CD4-positive, CD25-positive, alpha-beta regulatory T cell (primary cell): ENCODE measurements at places on chromosomes 13 and 19.

DNA sequence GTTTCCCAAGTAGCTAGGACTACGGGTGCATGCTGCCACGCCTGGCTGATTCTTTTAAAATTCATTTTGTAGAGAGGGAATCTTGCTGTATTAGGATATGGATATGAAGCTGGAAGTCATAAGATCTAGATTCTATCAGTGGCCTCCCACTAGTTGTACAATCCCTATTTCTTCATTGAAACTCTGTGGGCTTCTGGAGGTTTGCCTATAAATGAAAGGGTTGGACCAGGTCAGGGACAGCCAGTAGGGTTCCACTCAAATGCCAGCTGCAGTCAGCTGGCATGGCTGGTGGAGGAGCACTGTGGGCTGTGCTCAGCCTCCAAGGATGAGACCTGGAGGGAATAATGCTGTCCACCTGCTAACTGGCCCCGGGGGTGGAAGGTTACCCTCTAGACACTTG, 110.2 kb upstream of the GJB6 start:
- DNase-seq: no peak

GRCh38 chr13:38767506-38768265, 80.8 kb downstream of the FREM2 start:
- no peak for DNase-seq

- DNase-seq: no peak
Measured at GRCh38 chr13:102799426-102800144, 666 bp downstream of the BIVM start.

DNA sequence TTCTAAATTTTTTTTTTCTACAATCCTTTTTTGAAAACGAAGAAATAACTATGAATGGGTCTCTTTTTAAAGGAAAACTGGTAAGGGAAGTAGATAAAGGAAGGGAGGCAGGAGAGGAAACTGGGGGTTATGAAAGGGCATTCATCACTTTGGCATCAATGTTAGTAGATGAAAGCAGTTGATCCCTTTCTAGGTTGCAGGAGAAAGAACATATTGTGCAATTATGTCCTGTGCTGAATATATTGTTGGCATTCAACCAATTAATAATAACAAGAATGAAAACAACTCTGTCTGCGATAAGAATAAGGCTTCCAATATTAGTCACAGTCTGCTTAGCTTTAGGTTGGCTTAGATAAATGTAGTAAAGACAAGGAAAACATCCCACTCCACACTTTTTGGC, 796.8 kb upstream of the KLHL1 start:
- no peak for DNase-seq

GRCh38 chr13:76043874-76044273, 407.7 kb downstream of the LMO7 start:
- DNase-seq: no peak

DNA sequence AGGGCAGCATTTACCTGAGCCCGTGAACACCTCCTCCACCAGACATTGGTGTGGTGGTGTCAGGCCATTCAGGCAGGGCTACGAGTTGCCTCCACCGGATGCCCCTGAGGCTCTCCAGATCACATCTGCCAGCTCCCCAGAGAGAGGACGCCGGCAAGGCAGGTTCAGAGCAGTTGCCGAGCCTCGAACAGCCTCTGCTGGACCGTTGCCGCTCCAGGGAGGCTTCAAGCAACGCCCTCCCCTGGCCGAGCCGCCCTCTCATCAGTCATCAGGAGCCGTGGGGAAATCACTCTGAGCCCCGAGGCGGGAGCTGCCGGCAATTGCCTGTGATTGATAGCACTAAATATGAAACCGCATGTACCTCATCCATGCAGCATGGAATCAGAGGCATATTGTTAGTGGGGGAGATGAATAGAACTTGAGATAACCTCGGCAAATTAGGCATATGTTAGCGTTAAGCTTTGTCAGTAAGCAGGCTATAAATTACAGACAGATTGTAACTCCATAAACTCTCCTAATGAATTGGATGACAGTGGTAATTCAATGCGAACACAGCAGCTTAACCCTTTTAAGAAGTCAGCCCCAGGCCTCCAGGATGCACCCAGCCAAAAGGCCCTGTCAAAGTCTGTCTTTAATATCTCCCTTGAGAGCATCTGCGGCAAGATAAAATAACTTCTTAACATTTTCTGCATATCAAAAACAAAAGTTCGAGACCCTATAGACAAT, 29.8 kb upstream of the SPACA7 start:
- no peak for DNase-seq

DNA sequence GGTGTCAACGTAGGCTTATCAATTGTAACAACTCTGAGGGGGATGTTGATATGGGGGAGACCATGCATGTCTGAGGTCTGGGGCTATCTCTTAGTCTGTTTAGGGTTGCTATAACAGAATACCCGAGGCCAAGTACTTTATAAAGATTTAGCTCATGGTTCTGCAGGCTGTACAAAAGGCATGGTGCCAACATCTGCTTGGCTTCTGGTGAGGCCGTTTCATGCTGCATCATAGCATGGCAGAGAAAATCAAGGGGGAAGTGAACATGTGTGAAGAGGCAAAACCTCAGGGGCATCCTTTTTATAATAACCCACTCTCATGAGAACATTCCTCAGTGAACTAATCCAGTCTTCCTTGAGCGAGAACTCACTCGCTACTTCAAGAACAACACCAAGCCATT, 353.8 kb downstream of the ENOX1 start:
- no peak for DNase-seq

GRCh38 chr13:62704875-62705274, 1289.2 kb upstream of the PCDH20 start:
- DNase-seq: no peak

- DNase-seq: no peak
Measured at GRCh38 chr13:75319254-75319653, 162.7 kb downstream of the TBC1D4 start.

DNA sequence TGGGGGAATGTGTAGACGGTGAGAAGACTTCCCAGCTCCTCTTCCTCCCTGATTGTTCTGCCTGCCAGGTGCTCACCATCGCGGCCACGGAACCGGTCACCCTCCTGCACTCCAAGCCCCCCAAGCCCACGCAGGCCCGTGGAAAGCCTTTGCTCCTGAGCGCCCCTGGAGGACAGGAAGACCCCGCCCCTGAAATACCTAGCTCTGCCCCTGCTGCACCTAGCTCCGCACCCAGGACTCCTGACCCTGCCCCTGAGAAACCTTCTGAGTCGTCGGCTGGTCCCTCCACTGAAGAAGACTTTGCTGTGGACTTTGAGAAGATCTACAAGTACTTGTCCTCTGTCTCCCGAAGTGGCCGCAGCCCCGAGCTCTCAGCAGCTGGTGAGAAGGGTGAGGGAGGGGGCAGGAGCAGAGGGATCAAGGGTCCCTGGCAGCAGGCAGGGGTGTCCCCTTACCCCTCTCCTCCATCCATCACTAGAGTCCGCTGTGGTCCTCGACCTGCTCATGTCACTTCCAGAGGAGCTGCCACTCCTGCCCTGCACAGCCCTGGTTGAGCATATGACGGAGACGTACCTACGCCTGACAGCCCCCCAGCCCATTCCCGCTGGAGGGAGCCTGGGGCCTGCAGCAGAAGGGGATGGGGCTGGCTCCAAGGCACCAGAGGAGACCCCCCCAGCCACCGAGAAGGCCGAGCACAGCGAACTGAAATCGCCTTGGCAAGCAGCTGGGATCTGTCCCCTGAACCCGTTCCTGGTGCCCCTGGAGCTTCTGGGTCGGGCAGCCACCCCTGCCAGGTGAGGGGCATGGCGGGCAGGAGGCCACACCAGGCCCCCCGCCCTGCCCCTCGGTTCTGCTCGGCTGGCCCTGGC, 2.1 kb downstream of the SNAPC2 start:
- DNase-seq: no peak

- DNase-seq: no peak
Measured at GRCh38 chr13:112325920-112326645, 50.1 kb upstream of the SPACA7 start.

GRCh38 chr13:66347486-66348117, 882.5 kb downstream of the PCDH9 start:
- no peak for DNase-seq

- DNase-seq: no peak
Measured at GRCh38 chr13:25920931-25921330, 130.9 kb downstream of the SHISA2 start.

DNA sequence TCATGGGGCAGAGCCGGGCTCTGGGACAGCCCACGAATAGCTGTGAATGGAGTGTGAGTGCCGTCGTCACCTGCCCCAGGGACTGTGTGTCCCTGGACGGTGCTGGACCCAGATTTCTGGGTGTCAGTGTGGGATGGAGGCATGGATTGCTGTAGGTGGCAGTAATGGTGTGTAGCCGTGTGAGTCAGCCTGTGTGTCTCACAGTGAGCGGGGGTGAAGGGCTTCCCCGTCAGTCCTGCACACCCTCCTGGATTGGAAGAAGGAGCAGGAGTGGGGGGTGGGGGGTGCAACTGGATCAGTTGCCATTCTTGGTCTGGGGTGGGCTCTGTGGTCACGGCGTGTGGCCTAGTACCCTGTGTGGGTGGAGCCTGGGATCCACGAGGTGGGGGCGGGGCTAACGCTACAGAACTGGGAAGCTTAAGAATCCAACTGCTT, 6.5 kb upstream of the LTBP4 start:
- DNase-seq: no peak

GRCh38 chr13:99366075-99366987, 59.1 kb upstream of the GPR183 start:
- DNase-seq: no peak

GRCh38 chr13:94251831-94252608, 227.5 kb downstream of the DCT start:
- no peak for DNase-seq

DNA sequence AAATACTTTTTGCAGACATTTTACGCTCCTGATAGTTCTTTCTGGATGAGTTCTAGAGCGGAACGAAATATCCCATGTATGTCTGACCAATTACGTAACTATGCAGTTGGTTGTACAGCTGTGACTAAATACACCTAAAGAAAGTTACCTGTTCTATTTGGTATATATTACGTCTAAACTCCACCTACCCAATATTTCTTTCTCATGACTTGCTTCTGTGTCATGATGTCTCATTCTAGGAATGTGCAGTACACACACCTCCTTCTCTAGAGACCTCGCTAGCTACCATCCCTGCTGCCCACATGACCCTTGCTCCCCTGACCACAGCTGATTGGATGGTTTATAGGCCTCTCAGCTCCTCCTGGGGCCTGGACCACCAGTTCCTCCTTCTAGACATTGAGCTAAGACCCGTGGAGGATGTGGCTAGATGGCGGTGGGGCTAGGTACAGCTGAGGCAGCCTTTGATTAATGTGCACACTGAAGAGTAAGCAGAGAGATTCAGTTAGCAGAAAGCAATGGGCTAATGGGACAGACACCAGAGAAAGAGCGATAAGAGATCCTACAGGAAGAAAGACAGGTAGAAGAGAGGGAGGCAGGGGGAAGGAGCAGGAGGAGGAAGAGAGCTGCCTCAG, 422.1 kb downstream of the COG6 start:
- DNase-seq: no peak

DNA sequence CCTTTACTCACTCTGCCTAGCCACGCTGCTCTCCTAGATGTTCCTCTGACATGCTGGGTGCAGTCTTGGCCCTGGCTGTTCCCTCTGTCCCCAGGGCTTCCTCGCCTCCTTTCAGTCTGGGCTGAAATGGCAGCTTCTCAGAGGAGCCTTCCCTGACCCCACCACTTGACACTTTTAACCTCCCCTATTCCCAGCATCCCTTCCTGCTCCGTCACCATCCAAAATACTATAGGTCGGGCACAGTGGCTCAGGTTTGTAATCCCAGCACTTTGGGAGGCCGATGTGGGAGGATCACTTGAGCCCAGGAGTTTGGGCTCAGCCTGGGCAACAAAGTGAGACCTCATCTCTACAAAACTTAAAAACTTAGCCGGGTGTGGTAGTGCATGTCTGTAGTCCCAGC, 2.6 kb downstream of the FAM187B start:
- DNase-seq: no peak

- no peak for DNase-seq
Measured at GRCh38 chr13:25800523-25800922, 251.3 kb downstream of the SHISA2 start.

DNA sequence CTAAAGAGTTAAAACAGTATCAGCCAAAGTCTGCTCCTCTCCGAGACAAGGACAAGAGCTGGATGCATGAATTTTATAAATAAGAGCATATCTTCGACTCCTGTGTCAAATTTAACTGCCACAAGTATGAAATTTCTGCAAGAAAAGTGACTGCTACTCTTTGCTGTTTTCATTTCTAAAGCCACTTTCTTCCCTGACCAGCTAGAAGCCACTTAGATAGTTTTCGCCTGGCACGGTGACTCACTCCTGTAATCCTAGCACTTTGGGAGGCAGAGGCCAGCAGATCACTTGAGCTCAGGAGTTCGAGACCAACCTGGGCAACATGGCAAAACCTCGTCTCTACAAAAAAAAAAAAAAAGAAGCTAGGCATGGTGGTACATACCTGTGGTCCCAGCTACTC, 61.3 kb downstream of the ENOX1 start:
- no peak for DNase-seq

GRCh38 chr13:91539286-91540157, 141.1 kb downstream of the GPC5 start:
- DNase-seq: no peak

DNA sequence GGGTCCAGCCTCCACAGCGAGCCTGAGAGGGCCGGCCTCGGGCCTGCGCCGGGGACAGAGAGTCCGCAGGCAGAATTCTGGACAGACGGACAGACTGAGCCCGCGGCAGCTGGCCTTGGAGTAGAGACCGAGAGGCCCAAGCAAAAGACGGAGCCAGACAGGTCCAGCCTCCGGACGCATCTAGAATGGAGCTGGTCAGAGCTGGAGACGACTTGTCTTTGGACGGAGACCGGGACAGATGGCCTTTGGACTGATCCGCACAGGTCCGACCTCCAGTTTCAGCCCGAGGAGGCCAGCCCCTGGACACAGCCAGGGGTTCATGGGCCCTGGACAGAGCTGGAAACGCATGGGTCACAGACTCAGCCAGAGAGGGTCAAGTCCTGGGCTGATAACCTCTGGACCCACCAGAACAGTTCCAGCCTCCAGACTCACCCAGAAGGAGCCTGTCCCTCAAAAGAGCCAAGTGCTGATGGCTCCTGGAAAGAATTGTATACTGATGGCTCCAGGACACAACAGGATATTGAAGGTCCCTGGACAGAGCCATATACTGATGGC, 490 bp downstream of the ITPKC start:
- no peak for DNase-seq

DNA sequence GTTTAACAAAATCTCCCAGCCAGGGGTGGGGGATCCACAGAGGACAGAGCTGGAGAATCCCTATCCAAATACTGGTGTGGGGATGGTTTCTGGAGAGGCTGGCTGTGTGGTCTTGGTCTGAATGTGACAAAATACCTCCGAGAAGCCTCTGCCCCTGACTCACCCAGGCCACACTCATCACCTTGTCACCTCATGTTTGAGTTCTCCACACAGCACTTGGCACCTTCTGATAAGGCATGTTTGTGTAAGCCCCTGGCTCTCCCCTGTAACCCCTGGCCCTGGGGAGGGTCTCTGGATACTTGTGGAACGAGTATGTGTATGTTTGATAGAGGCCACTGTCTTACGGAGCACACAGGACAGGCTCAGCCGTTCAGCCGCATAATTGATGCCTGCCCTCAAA, 14.7 kb downstream of the TECR start:
- no peak for DNase-seq

DNA sequence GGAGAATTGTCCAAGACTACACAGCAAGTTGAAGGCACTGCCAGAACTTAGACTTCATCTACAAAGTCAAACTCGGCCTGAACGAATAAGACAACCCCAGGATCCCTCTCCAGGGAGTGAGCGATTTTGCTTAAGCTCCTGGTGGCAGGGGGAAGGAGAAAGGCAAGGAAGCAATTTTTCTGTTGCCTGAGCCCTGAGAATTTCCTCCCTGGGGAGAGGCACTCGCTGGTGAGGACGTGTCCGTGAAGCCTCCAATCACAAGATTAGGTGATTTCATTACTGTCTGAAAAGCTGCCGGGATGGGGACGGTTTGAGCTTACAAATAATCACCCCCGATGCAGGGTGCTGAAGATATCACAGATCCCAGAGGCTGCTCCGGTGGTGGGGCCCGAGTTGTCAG, 45.6 kb downstream of the TINCR start:
- DNase-seq: no peak
